ENCODE measurements at places on chromosomes 13 and 19. TPM values are rescaled to one million over a fixed set of nuclear protein-coding genes. Genes with fewer than 3 reads are reported as not detected.

DNA sequence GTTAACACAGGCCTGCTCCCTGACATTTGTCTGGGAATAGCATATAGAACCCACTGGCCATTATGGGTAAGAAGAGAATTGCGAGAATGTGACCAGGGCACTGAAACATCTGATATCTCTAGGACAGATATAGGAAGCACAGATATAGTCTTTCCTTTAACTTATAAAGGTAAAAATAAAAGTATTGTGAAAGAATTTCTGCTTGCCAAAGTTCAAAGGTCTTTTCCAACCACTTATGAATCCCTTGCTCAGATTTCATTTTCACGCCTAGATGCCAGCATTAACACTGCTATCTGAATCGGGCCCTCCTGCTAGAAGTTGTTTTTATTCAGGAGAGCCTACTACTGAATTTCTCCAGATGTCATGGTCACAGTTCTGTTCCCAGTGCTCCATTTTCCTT is 27.7 kb downstream of the BBC3 start:
- DNase-seq, result no peak

C19orf85 gene
- not detected for total RNA-seq

DNA sequence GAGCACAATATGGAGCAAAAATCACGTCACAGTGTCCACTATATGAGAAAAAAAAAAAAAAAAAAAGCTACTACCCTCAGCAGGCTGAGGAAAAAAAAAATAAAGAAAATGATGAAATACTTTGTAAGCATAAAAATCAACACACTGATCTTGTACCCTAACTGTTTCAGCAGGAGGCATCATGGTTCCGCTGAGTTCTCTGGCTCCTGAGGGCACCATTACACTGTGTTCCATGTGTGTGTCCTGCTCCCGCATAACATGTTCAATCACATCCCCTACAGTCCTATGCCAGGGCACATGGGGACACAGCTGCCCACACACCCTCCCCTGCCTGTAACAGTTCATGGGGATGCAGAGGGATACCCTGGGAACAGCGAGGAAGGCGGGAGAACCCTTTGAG is 33.5 kb downstream of the DOCK9 start:
- no peak for DNase-seq

- DNase-seq, result no peak
Observed at GRCh38 chr13:104766319-104766718, 1700.1 kb upstream of the SLC10A2 start.

DNA sequence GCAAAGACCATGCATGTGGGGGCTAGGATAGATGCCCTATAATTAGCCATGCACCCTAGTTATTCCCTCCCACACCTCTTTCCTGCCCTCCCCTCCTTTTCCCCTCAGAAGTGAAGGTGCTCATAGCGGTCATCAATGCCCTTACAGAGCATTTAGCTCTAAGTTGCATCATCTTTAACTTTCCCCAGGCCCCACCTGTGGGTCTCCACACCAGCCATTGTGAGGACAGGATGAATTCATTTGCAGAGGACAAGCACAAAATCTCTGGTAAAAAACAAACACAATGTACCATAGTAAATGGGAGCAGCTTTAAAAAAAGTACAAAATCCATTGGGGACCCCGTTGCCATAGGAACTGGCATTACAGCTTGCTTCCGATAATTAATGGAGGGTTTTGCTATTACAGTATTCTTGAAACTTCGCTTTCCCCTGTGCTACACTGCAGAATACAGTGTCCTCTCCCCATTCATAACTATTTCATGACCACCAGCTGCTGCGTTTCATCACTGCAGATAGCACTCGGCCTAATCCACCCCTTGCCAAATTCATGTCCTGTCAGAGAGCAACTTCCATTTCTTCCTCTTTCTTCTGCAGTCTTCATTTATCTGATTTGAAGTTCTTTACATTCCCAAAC is 110.5 kb downstream of the ZDHHC20 start:
- no peak for DNase-seq

DNA sequence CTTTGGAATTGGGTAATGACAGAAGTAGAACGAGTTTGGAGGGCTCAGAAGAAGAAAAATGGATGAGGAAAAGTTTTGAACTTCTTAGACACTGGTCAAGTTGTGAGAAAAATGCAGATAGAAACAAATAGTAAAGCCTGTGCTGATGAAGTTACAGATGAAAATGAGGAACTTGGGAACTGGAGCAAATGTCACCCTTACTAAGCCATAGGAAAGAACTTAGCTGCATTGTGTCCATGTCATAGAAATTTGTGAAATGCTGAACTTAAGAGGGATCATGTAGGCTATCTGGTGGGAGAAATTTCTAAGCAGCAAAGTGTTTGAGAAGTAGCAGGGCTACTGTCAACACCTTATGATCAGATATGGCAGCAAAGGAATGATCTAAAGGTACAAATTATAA is 289.2 kb upstream of the PCDH9 start:
- no peak for DNase-seq

DNA sequence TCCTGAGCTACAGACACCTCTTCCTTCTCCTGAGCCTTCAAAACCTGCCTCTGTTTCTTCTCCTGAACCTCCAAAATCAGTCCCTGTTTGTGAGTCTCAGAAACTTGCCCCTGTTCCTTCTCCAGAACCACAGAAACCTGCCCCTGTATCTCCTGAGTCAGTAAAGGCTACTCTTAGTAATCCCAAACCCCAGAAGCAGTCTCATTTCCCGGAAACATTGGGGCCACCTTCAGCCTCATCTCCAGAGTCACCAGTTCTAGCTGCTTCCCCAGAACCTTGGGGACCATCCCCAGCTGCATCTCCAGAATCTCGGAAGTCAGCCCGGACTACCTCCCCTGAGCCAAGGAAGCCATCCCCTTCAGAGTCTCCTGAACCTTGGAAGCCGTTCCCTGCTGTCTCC is 10.0 kb downstream of the CHAMP1 start:
- DNase-seq, result no peak

DNA sequence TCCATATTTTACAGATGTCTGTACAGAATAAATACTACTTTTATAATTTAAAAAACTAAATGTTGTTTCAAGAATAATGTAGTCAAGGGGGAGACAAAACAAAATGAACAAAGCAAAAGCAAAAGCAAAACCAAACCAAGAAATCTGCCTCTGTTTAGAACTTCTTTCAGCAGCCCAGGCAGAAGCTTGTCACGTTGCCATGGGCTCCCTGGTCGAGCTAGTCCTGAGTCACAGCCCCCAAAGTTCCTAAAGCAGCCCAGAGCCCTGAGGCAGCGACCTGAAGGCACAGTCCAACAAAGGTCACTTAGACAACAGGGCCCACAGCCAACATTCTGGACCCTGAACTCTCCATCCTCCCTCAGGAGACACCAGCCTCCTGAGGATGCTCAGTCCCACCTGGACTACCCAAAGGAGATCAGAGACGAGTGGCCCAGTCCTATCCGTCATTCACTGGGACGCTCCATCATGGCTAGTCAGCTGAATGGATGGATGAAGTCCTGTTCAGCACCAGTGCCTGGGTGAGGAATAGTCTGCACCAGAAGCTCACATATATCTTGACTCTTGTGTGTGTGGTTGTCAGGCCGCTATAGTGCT is 41.7 kb downstream of the SIAH3 start:
- no peak for DNase-seq

DNA sequence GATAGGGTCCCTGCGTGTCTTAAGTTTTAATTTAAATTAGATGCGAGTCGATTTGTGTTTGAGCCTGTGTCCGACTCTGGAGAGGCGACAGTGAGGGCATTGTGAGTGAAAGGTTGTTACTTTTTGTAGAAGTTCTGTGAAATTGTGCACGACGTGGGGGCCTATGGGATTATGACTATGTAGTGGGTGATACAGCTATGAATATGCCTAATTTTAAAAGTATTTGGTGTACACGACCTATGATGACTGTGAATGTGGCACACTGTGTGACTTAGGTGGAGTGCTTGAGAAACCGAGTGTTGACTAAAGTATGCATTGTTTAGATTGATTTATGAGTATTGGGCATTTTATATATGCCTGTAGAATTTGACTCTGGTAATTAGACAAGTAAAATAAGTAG is 646 bp downstream of the ZNF567 start:
- no peak for DNase-seq

GRCh38 chr13:113928685-113929627 is 44.9 kb downstream of the C13orf46 start:
- DNase-seq, result no peak

- no peak for DNase-seq
Observed at GRCh38 chr19:53991224-53992113, at the start of gene CACNG6. Gene CACNG6 (plus strand): TSS chr19:53991637. CDS start chr19:53992878, 1,241 bp downstream.

DNA sequence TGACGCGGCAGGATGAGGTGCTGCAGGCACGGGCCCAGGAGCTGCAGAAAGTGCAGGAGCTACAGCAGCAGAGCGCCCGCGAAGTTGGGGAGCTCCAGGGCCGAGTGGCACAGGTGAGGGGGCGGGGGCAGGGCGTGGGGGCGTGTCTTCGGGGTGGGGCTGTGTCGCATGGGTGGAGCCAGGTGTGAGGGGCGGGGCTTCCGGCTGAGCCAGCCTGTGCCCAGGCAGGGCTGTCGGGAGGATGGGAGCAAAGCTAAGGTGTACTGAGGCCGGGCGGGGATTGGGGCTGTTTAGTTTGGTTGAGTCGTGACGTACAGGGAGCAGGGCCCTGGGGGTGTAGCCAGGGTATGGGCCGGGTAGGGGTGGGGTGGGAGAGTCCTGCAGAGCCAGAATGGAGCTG is 62.3 kb downstream of the KCNC3 start:
- peak; percentile 20 for DNase-seq

- DNase-seq, result no peak
Observed at GRCh38 chr13:113464476-113464875, 11.2 kb upstream of the ADPRHL1 start.

GRCh38 chr19:18541992-18542940 is 1.1 kb downstream of the FKBP8 start:
- DNase-seq, result peak; percentile 7

DNA sequence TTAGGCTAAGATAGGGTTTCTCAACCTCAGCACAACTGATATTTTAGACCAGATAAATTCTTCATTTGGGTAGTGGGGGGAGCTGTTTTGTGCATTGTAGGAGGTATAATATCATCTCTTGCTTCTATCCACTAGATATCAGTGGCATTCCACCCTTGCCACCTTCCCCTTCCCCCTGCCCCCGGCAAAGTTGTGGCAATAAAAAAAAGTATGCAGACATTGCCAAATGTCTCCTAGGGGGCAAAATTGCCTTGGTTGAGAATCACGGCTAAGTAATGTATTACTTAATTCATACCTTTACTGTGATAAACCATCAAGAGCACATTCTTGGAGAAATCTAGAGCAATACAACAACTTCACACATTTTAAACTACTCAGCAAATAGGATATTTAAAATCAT is 51.4 kb downstream of the UBL3 start:
- DNase-seq, result no peak

Data from SK-MEL-5 (cell line).